ENCODE measurements at places on chromosomes 3 and 15.

- no peak for DNase-seq
Measured at GRCh38 chr3:65665915-65666314, 372.8 kb downstream of the MAGI1 start.

DNA sequence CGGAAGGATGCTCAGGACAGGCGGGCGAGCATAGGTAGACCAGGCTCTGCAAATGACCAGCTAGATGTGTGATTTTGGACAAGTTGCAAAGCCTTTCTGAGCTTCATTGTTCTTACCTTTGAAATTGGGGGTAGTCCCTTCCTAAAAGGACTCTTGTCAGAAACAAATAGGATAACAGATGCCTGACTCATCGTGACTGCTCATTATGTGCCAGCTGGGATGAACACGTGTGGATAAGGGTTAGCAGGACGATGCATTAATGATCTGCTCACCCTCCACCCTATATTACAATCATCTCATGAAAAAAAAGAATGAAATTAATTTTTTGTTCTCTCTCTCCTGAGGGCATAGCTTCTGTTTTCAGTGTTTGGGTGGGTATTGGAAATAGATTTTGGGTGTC, 223.4 kb downstream of the NR2F2 start:
- DNase-seq, result no peak

DNA sequence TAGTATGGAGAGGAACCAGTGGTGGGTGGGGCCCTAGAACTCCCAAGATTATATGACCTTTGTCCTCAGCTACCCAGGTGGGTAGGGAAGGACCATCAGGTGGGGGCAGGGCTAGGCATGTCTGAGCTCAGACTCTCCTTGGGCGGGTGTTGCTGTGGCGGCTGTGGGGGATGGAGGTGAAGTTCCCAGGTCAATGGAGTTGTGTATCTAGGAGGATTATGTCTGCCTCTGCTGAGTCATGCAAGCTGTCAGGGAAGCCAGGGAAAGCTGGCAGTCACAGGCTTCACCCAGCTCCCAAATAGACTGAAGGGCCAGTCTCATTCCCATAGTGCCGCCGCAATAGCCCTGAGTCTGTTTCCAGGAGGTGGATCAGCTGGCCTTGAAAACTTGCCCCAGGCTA, 139.7 kb upstream of the CFAP20DC start:
- no peak for DNase-seq

GRCh38 chr3:53616321-53616720, 121.9 kb downstream of the CACNA1D start:
- DNase-seq, result no peak

DNA sequence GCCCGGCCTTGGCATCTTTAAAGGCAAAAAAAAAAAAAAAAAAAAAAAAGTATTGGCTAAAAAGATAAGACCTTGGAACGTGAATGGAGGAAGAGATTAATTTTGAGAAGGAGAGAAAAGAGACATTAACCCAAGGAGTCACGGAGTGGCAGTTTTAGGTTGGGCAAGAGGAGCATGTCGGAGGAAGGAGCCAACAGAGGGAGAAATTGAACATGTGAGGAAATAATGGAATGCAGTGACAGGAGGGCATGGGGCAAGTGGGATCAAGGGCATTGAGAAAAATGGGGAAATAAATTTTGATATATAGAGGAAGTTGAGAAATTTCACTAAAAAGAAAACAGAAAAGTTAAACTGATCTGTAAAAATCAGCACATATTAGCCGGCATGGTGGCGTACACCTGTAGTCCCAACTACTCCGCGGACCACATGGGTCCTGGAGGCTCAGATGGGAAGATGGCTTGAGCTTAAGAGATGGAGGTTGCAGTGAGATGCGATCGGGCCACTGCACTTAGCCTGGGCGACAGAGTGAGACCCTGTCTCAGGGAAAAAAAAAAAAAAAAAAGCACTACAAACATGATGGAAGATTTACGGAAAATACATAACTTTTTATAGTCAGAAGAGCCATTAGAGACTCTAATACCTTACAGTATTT, 1.2 kb downstream of the HAUS2 start:
- no peak for DNase-seq

DNA sequence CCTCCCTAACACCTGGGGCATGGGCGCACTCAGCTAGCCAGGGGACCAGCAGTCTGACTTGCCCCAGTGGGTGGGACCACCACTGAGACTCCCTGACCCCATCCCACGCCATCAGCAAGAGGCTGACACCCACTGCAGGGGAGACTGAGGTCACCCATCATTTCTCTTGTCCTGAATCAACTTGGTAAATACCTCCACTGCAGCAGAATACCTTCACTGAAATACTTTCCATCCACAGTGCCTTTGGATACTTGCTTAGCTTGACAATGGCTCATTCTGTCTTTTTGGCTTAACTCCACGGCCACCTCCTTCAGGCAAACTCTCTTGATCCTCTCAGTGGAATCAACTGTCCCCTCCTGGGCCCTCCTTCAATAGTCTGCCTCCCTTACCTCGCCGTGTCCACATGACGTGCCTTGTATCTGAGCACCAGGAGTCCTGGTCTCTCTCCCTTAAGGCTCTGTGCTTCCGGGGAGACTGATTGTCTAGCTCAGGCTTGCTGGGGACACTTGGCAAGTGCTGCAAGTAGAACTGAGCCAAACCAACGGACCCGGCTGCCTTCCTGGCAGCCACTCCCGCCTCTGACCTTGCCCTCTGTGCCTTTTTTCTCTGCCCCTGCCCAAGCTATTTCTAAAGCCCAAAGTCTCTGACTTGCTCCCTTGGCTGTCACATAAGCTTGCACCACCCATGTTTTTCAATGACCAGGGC, 119.1 kb downstream of the ADCY5 start:
- no peak for DNase-seq

DNA sequence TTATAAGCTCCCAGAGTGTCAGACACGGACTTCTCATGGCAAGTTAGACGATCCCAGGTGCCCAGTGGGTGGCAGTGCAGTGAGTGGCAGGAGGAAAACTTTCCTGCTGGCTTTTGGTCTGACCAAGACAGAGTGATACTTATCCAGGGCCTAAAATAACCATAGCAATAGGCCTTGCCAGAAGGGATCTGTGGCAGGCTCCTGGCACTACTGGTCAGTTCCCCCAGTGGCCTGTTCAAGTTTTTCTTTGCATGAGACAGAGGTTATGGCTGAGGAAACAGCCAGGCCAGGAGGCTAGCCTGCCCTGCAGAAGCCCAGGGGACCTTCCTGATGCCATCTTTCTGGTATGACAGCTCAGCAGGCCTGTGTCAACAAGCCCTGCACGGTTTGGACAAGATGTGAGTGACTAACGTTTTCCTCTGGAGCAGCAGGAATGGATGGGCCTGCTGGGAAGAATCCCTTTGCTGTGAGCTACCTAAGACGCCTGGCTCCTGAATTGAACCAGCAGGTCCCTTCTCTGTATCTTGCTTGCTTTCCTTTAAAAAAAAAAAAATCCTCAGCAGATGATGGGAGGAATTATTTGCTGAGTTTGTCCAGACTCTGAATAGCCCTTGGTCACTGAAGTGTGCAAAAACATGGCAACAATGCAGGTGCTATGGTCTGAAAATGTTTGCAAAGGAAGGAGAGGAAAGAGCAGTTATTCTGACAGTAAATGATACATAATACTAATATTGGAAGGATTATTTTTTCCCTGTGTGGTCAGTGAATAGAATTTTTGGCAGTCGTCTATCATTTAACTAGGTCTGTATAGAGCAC, 18.0 kb downstream of the SCG5 start:
- no peak for DNase-seq

- no peak for DNase-seq
Measured at GRCh38 chr3:192747746-192748145, 20.4 kb upstream of the FGF12 start.

DNA sequence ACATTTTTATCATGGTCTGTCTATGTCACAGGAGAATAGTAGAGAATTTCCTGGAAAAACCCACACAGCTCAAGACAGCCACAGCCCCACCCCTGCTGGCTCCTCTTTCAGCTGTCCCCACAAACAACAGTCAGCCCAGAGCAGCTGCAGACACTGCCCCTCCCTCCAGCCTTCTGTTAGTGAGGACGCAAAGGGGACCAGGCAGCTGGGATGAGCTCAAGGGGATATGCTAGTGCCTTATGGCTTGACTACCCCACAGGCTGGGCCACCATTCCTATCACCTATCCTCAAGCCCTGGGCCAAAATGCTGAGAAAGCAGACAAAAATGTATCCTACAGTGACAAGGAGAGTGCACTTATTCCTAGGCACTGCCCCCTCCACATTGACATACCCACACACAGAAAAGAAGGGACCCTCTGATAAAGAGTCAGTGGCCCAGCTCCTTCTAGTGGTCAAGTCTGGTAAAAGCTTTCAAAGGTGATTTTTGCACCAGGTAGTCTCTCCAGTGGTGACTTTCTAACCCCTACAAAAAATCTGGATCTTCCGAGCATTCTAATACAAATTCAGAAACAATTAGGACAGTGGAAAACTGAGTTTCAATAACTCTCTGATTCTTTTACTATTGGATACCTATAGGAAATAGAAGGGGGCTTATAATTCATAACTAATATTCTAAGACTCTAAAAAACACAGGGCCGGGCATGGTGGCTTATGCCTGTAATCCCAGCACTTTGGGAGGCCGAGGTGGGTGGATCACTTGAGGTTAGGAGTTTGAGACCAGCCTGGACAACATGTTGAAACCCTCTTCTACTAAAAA, 3.0 kb upstream of the MAP1A start:
- DNase-seq, result no peak

DNA sequence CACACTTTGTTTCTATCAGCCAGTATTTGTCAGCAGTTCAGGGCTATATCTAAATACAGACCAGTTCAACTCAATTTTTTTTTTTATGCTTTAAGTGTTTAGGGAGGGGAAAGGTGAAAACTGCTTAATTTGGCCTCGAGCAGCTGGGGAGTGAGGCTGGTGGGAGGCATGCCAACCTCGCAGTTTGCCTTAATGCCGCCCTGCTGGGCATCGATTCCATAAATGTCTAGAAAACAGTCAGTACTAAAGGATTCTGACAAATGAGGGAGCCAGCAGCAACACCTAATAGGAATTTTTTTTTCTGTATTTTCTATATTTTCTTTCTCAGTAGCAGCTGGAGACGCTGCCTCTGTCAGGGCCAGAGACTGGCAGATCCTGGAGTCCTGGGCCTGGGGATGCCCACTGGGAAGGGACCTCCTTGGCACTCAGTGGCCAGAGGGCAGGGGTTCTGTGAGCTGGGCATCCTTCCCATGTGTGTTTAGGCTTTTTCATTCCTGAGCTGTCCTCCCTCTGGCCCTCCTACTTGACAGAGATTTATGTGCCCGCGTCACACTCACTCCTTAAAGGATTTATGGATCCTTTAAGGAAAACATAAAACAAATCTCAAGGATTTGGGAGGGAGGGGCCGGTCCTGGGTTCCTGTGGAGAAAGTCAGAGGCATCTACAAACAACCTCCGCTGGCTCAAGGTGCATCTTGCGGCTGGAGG, 117.8 kb downstream of the WNT5A start:
- no peak for DNase-seq

- DNase-seq, result peak; percentile 36
Measured at GRCh38 chr3:53269888-53270880, 14.4 kb upstream of the TKT start.

- DNase-seq, result peak; percentile 78
Measured at GRCh38 chr15:36755341-36756000, 176.0 kb downstream of the CDIN1 start.

DNA sequence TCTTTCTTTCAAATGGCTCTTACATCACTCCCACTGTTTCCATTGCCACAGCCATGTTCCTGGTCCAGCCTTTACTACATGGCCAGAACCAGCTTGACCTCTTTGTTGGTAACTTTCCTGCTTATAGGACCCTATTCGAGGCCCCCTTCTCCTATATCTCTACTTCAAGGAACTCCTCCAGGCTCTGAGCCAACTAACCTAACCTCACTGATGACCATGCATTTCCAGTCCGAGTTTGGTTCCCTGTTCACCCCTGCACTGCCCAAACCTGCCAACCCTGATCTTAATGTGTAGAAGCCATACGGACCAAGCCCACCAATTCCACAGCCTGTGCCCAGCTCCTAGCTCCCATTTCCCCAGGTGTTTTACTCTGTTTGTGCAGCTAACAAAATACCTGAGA, 38.4 kb upstream of the TIPARP start:
- no peak for DNase-seq

- DNase-seq, result no peak
Measured at GRCh38 chr15:32700501-32701150, 17.2 kb upstream of the GREM1 start.

DNA sequence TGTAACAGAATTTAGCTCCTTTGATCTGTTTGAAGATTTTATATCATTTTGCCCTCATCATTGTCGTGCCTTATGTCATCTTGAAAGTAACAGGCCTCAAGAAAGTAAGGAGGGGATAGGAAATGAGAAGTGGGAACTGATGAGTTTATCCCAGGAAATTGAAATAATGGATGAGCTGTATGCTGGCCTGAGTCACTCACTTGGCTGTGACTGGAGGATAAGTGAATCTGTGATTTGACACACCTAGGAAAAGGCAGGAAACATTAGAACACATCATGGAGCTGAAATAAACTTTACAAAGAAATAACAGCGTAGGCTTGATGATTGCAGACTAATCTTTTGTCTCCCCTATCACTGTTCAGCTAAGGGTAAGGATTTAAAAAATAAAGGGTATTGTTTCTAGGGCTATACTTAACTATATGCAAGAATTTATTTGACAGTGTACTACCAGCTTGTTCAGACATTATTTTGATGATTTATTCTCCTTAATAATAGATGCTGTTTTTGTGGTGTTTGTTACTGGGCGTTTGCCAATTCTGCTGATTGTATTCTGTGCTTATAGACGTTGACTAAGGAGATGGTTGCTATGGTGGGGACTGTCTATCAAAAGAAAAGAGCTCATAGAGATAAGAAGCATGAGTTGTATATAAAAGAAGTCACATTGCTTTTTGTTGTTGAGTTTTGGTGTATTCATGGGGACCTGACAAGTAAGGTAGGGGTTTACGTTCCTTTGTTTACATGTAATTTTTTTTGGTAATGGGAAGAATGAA, 105.6 kb upstream of the ROPN1 start:
- DNase-seq, result no peak

DNA sequence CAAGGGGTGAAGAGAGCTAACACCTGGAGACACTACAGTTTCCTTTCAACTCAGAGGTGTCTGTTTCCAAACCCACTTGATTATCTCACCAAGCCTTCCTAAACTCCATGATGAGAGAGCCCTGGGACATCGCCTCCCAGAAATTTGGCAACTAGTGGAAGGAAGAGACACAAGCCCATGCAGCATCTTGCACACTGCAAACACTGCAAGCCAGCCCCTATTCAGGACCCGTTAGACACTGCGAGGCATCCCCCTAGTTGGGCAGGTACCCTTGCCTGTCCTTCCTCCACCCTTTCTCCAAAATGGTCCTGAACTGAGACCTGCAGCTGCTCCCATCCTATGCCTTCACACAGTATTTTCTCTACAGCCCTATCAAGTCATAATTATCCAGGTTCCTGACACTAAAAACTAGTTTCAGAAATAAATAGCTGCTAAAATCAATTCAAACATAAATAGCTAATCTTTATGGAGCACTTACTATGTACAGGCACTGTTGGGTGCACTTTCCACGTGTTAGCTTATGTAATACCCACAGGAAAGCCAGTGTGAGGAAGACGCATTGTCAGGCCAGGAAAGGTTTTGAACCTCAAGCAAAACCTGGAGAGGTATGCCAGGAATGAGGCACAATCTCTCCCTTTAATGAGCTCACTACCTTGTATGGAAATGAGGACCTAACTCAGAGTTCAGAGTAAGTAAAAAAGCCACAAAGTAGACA, 2.8 kb downstream of the MAGI1 start:
- no peak for DNase-seq
